ENCODE measurements at places on chromosomes 13 and 19.
A peak's percentile ranks its signal among the peaks of the same experiment; 100 is the strongest.

DNA sequence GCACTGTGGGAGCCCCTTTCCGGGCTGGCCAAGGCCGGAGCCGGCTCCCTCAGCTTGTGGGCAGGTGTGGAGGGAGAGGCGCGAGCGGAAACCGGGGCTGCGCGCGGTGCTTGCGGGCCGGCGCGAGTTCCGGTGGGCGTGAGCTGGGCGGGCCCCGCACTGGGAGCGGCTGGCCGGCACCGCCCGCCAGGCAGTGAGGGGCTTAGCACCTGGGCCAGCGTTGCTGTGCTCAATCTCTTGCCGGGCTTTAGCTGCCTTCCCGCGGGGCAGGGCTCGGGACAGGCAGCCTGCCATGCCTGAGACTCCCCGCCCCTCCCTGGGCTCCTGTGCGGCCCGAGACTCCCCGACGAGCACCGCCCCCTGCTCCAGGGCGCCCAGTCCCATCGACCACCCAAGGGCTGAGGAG is 405.2 kb upstream of the PRR20A start:
- DNase-seq, result no peak

DNA sequence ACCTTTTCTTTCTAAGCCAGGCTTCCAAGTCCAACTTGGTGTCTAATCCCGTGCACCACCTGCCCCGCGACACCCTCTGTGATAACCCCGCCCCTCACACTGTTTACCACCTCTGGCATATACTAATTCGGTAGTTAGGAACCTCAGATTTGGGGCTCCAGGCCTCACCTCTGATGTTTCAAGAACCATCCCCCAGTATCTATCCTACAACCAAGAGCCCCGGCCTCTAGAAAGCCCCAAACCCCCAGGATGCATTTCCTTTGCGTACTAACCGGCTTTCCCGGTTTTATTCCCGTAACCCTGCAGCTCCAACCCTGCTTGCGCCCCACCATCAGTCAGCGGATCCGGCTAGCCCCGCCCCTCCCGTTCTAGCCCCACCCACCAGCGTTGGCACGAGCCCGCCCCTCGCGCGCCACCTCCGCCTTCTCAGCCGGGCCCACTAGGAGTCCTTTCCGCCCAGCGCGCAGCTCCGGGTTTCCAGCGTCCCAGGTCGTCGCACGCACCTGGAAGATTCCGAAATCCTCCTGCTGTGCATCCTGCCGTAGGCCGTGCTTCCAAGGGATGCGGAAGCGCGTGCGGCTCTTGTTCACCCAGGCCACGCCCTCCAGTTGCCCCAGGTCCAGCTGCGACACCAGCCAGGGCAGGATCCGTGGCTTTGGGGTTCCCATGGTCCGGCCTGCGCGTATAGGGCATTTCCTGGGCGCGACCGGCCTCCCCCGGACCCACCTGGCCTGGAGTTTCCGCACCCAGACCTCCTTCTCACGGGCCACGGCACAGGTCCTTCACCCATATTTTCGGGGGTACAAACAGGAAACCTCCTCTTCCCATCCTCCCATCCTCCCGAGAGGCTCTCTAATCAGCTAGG is 1.3 kb downstream of the IRF3 start:
- DNase-seq, result peak; percentile 93

GRCh38 chr13:75995966-75996365 is 359.8 kb downstream of the LMO7 start:
- no peak for DNase-seq

DNA sequence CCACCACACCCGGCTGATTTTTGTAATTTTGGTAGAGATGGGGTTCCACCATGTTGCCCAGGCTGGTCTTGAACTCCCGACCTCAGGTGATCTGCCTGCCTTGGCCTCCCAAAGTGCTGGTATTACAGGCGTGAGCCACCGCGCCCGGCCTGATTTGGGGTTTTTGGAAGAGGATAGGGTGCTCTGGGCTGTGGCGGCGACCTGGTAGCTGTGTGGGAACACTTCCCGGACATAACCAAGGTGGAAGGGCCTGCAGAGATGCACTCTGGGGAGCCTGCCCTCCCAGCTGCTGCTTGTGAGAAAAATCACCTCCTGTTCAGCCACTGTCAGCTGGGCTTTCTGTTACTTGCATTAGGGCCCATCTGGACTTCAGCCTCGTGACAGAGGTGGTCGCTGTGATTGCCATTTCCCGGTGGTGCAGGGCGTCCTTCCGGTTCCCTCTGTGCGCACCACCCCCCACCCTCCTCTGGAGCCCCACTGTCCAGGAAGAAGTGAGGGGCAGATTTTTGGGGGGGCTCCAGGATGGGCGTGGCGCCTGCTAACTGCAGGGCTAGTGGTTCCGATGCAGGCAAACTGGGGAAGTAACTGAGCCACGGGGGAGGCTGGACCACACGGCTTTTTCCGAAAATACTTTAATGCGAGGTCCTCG is 7.5 kb downstream of the IL4I1 start:
- no peak for DNase-seq

DNA sequence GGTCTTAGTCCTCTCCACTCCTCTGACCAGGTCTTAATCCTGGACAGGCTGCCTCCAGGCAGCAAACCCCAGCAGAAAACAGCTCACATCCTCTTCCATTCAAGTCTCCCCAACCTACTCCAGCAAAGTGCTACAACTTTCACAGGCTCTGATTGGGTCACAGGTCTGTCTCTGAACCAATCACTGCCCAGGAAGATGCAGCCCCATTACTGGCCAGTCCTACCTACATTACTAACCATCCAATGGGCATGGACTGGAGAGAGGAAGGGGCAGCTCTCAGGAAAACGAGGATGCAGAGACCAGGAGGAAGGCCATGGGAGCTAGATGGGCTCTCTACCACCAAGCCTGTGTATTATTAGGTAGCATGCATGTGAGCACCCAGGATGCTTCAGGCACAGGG is 12.2 kb downstream of the MED26 start:
- no peak for DNase-seq

DNA sequence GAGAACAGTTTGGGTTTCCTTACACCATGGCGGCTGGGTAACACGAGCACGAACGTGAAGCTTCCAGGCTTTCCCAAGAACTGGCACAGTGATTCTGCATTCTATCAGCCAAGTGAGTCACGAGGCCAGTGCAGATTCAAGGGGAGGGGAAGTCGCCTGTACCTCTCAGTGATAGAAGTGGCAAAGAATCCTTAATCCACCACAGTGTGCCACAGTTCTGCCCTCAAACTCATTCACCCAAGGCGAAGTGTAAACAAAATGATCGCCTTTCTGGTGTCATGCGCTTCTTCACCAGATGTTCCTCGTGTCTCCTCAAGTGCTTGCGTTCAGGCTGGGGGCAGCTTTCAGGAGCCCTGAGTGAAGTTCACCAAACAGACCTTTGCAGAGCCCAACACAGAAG is 24.9 kb upstream of the AMER2 start:
- DNase-seq, result no peak

- DNase-seq, result no peak
Measured at GRCh38 chr13:51999510-51999911, 11.7 kb downstream of the ATP7B start.

DNA sequence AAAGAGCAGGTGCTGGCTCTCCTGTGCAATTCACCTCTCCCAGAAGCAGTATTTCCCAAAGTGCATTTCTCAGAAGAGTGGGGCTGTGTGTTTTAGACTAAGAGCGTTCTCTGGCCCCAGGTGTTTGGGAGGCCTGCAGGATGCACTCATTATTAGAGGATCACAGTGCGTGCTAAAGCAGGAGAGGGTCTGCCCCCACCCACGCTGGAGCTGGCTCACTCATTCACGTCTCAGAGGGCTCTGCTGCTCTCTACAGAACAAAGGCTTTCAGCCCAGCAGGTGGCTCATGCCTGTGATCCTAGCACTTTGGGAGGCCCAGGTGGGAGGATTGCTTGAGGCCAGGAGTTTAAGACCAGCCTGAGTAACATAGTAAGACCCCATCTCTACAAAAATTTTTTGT is 756.7 kb downstream of the UQCRFS1 start:
- no peak for DNase-seq

Measured in suppressor macrophage treated with lipopolysaccharide for 1 hour (primary cell).